ENCODE measurements at places on chromosomes 3 and 15.

DNA sequence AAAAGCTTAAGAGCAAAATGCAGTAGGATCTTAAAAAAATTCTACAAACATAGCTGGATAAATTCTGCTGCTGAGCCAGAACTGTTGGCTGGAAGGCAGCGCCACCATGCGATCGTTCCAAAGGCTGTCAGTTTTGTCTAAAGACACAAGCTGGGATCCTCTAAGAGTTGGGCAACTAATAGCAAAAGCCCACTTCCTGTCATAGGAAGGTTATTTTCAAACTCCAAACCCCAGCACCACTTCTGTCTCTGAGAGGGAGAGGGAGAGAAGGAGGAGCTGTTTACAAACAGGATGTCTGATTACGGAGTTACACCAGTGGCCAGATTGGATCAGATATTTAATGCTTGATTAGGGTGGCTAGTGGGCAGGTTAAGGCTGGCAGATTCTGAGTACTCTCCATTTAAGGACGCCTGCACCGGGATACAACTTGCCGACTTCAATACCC lies 44.0 kb downstream of the EIF4E3 start:
- no peak for DNase-seq

DNA sequence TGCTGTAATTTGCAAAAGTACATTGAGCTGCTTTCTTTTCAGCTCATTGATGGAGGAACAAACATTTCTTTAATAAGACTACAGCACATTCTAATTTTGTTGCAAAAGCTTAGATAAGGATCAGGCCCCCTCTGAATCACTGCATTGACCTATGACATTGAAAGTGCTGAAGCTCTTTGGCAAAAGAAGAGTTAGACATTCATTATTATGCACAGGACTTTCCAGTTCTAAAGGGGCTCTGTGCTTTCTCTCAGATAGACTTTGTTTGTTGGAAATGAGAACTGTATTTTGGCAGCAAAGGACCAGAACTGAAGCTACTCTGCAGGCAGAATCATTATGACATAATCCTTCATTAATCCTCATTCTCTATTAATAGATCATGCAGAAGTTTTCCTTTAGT lies 252.9 kb upstream of the SOX2 start:
- no peak for DNase-seq

DNA sequence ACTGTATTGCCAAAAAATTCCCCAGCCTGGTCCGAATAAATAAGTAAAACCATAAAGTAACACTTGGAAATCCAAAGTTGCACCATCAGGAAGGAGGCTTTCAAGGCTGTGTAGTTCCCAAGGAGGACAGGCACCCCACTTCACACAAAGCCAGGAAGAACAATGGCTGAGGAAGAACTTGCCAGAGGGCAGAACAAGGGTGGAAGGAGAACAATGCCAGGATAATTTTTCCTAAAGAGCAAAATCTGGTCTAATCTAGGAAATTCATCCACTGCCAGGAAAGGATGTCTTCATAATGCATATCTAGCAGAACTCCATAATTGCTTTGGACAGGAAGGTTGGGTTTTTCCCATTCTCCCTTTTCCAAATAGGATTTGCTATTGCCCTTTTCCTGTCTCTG lies 15.7 kb upstream of the ARID3B start:
- DNase-seq = no peak

GRCh38 chr15:43826029-43826507 lies 734 bp upstream of the WDR76 start:
- DNase-seq = no peak

DNA sequence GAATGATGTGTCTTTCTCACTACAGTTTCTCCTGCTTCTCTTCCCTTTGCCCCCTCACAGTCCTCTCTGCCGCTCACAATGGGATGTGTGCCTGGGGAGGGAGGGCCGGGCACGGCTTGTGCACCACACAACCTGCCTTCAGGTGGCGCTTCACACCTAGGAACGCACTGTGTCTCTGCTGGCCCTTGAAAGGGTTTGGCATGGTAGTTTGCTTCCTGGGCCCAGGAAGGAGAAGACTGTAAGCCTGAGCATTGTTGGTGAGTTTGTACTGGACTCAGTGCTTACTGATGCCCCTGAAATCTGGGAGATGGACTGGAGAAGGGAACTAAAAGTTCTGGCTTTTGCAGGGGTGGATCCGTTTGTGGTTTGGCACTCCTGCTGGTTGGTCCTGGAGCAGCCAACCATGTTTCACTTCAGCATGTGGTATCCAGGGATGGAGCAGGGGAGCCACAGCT lies 9.2 kb downstream of the ALPK3 start:
- DNase-seq = no peak

DNA sequence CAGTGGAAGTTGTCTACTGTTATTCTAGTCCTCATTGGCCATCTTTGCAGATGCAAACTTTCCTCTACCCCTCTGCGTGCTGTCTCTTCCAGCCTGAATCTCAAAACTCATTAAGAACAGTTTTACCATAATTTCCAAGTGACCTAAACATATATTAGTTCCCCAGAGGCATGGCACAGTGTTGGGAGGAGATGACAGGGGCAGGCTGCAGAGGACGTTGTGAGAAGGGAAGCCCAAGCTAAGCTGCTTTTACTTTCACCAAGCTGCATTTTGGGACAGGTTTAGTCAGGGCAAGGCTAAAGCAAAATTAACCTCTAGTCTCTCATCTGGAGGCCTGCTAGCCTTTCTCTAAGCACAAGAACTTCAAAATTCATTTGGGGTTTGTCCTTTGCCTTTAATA lies 318.6 kb upstream of the SATB1 start:
- DNase-seq = no peak

DNA sequence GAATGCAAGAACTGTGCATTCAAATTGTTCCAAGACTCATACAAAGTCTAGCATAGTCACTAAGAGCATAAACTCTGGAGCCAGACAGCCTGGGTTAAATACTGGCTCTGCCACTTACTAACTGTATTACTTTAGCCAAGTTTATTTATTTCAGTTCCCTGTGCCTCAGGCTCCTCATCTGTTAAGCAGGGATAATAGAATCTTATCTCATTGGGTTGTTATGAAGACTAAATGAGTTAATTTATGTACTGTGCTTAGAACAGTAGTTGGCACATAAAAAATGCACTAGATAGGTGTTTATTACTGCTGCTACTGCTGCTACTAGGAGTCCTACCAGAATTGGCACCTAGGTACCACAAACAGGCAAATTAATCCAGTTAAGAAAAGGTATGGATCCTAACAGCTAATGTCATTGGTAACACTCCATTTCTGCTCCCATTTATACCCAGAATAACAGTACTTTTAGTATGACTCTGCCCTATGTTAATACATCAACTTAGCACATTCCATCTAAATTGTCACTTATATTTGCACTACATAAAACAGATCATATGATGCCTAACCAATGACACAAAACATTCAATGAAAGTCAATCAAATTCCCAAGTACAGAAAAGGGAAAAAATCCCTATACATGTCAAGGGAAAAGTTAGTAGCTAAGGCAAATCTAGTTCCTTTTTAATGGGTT lies 45.7 kb downstream of the GSK3B start:
- DNase-seq = no peak

DNA sequence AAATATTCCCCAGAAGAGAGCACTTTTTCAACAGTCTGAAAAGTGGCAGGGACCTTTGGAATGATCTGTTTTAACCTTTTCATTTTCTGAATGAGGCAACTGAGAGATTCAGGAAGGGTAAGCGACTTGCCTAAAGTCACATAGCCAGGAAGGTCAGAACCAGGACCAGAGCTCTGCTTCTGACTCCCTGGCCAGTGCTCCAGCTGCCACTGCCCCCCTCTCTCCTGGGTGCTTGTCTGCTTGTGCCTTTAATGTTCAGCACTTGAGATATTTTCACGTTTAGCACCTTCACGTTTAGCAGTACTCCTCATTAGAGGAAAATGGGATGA lies 68.3 kb downstream of the SMAD3 start:
- DNase-seq = no peak

GRCh38 chr15:61195116-61196002 lies 33.7 kb downstream of the RORA start:
- DNase-seq = peak; percentile 15

DNA sequence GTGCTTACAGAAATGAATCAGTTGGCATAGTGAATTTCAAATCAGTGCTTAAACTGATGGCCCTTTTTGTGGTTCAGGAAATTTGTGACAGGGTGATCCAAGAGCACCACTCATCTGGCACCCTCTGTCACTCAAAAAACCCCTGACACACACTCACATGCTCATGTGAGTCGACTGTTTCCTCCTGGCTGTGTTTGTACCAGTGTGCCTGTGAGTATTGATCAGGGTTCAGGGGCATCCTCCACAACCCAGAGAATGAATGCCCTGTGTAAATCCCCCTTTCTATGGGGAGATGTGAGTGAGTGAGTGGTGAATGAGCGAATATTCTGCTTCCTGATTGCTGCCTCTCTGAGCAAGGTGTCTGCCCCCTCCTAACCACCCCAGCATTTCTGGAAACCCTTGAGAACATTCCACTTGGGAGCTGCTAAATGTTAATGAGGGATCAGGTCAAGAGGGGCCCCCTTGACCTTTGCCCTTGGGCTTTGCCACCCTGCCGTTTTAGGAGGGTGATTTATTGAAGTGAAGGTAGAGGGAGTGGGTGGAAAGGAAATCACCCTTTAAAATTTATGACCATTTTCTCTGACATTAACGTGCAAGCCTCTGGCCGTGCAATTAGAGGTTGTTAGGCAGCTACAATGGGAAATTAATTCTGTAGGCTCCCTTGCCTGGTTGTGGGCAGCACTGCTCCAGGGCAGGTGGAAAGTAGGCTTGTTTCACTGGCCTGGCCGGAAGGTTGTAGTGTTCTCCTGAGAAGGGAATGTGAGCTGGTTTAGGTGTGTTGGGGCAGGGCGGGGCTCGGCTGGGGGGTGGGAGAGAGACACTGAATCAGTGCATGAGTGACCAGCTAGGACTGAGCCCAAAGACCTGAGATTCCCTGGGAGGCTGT lies 87.2 kb downstream of the SLCO3A1 start:
- no peak for DNase-seq

- DNase-seq = no peak
Observed at GRCh38 chr15:70362886-70363285, 265.2 kb upstream of the TLE3 start.

DNA sequence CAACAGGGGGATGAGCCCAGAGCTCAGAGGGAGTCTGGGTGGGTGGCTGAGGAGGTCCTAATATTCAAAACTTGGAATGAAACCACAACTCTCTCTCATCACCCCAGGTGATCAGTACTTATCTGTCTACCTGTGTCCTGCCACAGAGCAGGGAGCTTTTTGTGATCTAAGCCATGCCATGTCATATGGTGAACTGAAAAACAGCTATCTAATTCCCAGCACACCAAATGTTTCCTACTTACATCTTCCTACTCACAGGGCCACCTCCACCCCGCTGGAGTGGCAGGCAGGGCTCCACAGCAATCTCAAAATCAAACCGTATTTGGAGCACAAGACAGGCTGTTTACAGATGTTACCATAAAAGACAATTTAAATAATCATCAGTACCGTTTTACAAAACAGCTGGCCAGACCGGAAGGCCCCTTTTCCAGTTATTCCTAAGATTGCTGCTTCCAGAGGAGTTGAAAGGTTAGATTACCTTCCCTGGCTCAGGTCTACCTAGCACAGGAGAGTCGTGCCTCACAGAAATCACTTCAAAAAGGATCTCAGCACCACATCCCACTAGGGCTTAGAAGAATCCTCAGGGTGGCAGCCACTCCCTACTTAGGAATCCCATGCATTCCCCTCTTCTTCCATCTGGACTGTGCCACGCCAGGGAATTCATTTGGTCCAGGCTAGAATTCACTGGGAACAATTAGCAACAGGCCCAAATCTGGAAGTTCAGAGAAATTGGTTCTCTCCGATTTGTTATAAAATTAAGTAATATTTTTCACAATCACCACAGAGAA lies 226.6 kb upstream of the IL12A start:
- no peak for DNase-seq

DNA sequence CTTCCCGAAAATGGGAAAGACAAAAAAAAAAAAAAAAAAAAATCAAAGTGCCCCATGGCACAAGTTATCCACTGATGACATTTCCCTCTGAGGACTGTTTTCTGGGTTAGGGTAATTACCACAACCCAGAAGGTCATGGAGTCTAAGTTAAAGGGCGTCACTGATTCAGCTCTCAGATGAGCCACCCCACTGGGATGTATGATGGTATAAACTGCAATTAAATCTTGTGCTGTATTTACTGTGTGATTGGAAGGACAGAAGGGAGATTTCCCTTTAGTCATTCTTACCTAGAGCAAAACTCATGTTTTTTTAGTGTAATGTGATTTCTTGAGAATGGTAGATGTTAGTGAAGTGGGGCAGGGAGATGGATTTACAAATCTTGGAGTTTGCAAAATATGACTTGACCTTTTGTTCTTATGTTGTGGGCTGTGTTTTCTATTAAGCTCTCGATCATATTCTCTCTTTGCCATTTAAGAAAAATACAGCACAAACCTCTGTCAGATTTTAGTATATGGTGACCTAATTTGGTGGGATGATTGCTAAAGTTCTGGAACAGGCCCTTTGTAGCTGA lies 244.2 kb downstream of the PTPRG start:
- DNase-seq = no peak

DNA sequence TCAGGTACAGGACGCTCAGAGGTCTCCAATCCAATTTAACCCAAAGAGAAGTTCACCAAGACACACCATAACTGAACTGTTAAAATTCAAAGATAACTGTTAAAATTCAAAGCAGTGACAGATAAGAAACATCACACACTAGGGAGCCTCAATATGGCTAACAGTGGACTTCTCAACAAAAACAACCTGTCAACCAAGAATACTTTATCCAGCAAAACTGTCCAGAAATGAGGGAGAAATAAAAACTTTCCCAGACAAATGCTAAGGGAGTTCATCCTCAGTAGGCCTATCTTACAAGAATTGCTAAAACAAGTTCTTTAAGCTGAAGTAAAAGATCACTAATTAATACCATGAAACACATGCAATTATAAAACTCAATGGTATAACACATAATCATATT lies 36.3 kb upstream of the MYLK start:
- DNase-seq = no peak

DNA sequence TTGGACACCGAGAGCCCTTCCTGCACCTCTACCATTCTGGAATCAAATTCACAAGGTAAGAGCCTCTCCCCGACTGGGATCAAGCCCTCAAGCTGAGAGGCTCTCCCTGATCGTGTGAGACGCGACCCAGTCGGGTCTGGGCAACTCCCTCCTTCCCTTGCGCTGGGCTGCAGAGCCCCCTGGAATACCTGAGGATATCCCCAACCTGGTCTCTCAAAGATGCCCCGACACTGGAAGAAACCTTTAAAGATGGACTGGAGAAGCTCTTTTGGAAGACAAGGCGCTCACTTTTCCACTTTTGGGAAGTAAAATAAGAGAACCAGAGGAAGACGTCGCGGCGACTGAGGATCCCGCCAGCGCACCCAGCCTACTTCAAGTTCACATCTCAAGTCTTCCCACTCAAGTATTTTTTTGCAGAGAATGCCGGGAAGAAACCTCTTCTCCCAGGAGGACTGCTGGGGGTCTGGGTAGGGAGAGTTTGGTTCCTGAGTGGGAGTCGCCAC lies 33.8 kb downstream of the ZIC4 start:
- no peak for DNase-seq

DNA sequence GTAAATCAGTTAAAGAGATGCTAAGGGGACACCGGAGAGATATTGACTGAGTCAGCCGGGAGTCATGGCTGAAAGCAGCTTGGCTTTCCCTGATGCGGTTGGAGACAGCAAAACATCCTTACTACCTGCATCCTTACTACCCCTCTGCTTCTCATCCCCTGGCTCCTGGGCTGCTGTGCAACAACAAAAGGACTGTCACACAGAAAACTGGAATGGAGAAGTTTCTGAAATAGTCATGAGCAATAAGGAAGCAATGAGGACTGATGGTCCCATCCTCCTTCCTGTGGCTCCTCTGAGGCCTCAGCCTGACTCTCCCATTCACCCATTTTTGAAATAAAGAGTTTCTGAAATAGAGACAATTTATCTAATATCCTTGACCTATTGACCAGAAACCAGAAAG lies 1.1 kb downstream of the HCLS1 start:
- DNase-seq = no peak

All from non-pigmented ciliary epithelial cell (primary cell).